ENCODE measurements at places on chromosomes 1 and 21.
A peak's percentile ranks its signal among the peaks of the same experiment; 100 is the strongest.

DNA sequence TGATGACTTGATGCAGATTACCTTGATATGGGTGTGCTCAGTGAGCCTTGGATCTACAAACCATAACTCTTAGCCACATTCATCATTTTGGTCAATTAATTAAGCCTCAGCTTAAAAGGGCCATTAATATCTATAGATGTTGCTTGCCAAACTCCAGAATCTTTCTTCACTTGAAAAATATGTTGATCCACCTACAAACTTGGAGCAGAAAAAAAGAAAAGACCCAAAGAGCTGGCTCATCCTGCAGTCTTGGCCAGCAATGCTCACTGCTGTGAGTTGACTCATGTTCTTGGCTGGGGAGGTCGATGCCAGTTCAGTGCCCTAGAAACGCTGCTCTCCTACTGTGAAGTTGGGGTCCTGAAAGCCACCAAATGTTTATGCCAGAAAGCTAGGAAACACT is 75.4 kb downstream of the DPT start:
- no peak for DNase-seq

GRCh38 chr1:12345350-12346217 is 115.8 kb downstream of the VPS13D start:
- DNase-seq = no peak

- DNase-seq = no peak
These were observed 1.0 kb downstream of the CCDC185 start for GRCh38 chr1:223394242-223394641.

- DNase-seq = no peak
These were observed 89.7 kb upstream of the ESRRG start for GRCh38 chr1:216812966-216813365.

DNA sequence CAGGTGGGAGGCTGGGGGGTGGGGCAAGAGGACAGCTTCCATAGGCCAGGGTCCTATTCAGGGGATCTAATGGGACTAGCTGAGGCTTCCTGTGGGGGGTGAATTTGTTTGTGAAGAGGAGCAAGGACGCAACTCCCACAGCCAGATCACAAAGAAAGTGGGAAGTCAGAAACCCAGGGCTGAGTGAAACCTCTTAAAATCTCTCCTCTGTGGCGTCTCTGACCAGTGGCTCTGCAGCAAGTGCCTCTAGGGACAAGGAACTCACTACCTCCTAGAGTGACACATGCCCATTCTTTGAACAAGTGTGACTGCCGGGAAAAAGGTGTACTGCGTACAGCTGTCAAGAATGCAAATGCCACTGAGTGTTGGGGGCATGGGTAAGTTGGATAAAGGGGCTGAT is 187.9 kb downstream of the HIVEP3 start:
- DNase-seq = no peak

DNA sequence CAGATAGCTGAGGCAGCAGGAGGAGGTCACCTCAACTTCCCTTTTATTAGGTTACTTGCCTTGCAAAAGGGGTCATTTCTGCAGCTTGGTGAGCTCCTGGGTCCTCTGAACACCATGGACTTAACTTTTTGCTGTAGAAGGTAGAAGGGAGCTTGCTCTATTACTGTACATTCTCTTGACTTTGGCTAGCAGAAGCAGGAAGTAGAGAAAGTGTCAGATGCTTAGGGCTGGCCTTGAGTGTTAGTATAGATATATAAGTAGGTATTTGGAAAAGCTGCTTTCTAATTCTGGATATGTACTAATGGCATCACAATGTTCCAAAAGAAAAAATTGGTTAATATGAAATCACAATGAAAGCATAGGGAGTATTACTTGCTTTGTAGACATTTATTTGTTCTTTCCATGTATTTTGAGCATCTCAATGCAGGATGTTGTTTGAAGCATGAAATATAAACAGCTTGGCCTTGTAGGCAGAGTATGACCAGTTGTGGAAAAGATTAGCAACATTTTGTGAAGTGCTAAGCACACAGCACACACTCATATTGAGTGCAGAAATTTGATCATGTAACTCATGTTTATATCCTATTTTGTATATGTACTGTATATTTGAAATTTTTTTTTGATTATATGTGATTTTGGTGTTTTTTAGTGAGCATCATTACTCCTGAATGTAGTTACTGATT is 108.8 kb downstream of the DYRK1A start:
- DNase-seq = no peak

GRCh38 chr21:27225151-27225550 is 258.3 kb upstream of the ADAMTS5 start:
- no peak for DNase-seq

DNA sequence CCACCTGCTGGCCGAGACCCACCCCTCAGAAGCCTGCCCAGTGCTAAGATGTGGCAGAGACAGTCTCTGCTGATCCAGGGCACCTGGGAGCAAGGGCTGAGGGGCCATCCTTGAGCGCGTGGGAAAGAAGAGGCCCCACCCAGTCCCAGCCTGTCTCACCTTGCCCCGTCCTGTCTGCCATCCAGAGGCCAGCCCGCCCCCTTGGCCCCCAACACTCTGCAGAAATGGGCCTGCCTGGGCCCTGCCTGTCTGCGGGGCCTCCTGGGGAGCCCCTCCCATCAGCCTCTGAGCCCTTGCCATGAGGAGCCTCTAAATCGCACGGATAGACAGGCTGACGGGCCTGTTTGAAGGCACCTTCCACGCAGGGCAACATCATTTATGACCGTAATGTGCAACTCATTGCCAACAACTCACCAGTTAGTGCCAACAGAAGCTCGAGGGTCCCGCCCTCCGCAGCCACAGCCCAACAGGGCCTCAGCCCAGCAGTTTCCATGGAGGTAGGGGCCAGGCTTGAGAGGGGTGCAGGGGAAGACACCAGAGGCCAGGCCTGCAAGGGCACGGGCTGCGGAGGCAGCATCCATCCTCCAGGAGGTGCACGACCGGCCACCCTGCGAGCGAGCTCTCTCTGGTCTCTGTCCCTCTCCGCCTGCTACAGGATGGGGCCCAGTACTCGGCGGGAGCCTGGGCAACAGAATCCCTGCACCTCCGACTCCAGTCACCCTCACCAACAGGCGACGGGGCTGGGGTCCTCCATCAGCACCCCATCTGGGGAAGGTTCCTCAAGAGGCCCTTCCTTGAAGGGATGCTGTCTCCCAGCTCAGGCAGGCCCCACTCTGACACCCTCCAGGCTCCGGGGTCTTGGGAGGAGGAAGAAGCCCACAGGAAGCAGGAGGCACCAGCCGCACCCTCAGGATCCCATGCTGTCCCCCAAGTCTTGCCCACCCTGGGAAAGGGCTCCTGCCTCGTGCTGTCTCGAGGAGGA is 78.0 kb downstream of the MEGF6 start:
- DNase-seq = no peak

- DNase-seq = no peak
These were observed 2.3 kb upstream of the RNF19B start for GRCh38 chr1:32966900-32967299.

- no peak for DNase-seq
These were observed 570.2 kb upstream of the BEND5 start for GRCh38 chr1:49346767-49347349.

DNA sequence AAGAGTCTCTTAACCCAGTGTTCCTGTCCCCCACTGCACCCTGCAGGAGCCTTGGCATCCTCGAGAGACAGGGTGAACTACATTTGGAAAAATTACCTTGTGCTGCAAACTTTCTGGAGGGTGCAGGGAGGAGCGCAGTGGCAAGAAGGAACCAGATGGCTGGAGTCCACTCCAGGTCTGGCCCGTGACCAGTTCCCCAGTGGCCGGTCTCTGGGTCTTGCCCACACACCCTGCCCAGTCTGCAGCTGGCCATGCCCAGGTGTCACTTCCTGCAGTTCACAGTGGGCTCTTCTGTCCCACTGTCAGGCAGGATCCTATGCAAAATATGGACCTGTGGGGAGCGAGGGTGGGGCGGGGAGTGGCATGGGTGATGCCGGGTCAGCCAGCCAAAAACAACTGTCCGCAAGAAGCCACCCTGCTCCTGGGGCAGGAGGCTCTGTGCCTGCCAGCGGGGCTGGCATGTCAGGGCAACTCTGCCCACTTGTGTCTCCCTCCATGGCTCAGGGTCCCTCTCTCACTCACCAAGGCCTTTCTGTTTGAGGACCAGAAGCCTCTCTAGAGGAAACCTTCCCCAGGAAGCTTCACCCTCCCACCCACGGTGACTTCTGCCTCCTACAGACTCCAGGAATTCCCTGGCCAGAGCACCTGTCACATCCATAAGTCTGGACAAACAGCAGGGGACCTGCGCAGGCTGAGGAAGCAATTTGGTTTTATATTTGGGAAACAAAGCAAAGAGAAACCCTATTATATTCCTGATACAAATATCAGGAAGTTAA is 55.6 kb downstream of the KIF21B start:
- no peak for DNase-seq

DNA sequence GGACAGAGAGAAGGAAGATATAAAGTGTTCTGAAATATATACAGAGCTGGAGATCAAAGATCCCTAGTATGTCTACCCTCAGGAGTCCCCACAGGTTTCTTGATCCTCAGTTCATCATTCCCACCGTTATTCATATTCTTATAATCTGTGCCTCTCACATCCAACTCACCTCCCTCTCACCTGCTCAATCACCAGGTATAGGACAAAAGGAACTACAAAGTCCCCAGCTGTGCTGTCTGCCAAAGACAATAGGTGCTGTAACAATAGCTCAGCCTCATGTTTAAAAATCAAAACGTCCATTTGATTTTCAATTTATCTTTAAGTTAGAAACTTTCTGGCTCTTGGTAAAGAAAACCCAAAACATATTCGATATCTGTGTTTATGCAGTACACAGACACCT is 121.1 kb upstream of the PKN2 start:
- no peak for DNase-seq

- no peak for DNase-seq
These were observed 347.9 kb downstream of the LTN1 start for GRCh38 chr21:28644762-28645161.

GRCh38 chr1:38656726-38657125 is 202.8 kb downstream of the RRAGC start:
- DNase-seq = no peak

- no peak for DNase-seq
These were observed 24.0 kb upstream of the DENND1B start for GRCh38 chr1:197799271-197799670.

GRCh38 chr1:241229711-241230110 is 127.3 kb downstream of the RGS7 start:
- no peak for DNase-seq

- DNase-seq = no peak
These were observed 344.8 kb upstream of the KAZN start for GRCh38 chr1:14253676-14254075.

- DNase-seq = no peak
These were observed 74.2 kb upstream of the COX20 start for GRCh38 chr1:244761279-244761678.

DNA sequence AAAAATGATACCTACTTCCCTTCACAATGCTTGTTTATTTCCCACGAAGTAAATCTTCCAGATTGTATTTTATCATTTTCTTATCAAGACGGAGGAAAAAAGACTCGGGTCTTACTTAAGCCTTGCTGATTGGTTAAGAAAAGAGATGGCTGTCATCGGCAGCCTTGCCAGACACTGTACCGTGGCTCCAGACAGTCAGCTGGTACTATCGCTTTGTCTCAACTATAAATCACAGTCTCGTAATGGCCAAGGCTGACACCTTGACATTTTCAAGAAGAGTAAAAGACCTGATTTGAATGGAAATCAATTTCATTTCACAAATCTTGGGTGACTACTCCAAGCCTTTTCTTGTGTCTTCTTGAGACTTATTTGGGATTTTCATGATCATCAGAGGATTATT is 868.0 kb downstream of the USP25 start:
- no peak for DNase-seq

DNA sequence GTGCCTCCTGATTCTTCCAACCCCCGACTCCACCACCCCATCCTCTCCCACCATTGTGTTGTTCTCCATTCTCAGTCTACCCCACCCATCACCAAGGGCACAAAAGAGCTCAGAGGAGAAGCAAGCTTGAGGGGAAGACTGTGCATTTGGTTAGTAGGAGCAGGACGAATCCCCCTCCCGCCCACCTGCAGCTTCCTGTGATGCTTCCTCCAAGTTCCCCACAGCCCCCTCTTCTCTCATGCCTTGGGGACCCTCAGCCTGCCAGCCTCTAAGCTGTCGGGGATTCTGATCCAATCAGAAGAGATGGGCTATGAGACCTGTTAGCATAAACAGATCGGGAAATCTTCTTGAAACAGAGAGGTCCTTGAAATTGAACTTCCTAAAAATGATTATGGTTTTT is 22.2 kb upstream of the CAPZB start:
- no peak for DNase-seq

- DNase-seq = no peak
These were observed 276.6 kb downstream of the SETD4 start for GRCh38 chr21:35783721-35784120.

DNA sequence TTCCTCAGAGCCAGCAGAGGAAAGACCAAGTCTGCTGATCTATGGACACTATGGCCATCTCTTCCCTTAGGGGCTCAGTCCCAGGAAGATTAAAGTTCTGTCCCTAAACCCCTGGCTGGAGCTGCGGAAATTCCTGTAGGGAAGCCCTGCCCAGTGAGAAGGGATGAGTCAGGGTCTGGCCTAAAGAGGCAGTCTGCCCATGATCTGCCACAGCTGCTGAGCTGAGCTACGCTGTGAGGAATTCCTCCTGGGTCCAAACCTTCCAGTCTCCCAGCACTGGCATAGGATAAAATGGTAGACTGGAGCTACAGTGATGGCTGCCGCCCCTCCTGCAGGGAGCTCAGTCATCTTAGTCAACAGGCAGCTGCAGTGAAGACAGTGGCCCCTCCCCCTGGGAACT is 213.7 kb downstream of the BRINP2 start:
- no peak for DNase-seq

- DNase-seq = peak; percentile 98
These were observed at the start of gene NIPAL3 for GRCh38 chr1:24415334-24415909. TSS of gene NIPAL3 (plus strand) at chr1:24415802. CDS start at chr1:24419548, 3,746 bp downstream.

- DNase-seq = no peak
These were observed 119.3 kb upstream of the CDC42BPA start for GRCh38 chr1:227437495-227438008.

GRCh38 chr1:6889875-6890480 is 104.7 kb downstream of the CAMTA1 start:
- peak; percentile 72 for DNase-seq

- DNase-seq = peak; percentile 47
These were observed 238.0 kb upstream of the TMEM51 start for GRCh38 chr1:14915356-14916054.

GRCh38 chr1:219650880-219651279 is 38.0 kb upstream of the ZC3H11B start:
- no peak for DNase-seq

DNA sequence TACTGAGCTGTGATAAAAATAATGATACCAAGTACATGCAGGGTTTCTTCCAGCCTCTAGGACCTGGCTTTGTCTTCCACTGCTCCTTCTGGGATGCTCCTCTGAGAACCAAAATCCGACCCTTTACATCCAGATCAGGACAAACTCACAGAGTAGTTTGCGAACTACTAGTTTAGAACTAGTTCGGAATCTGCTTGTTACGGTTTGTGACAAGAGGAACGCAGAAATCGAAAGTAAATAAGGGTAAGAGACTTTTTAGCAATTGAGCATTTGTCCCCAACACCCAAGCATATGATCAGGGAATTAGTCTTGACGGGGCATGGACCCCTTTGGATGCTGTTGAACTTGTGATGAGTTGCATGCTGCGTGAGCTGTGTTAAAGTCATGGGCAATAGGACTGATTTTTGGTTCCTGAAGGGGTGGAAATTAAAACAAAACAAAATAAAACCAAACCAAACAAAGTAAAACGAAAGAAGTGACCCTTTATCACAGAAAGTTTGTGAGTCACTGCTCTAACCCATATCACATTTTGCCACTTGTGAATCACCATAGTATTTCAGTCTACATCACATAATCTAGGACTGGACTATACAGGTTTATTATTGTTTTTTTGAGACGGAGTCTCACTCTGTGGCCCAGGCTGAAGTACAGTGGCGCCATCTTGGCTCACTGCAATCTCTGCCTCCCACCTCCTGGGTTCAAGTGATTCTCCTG is 35.7 kb upstream of the ERRFI1 start:
- DNase-seq = no peak
